ENCODE measurements at places on chromosomes 2 and 18. TPM values are rescaled to one million over a fixed set of nuclear protein-coding genes. Genes with fewer than 3 reads are reported as not detected.
A peak's percentile ranks its signal among the peaks of the same experiment; 100 is the strongest.

Gene SCYGR3
- total RNA-seq = not detected

Gene HEATR5B
- total RNA-seq = 37.6 TPM

Gene FAP
- total RNA-seq = 1.8 TPM

Gene VIT
- total RNA-seq = 0.65 TPM

Gene EIF2B4
- total RNA-seq = 29.3 TPM

Gene RAD51AP2
- total RNA-seq = not detected

Gene CRYBA2
- total RNA-seq = not detected

Gene SCN3A
- total RNA-seq = 12.0 TPM

Gene COBLL1
- 7.8 TPM for total RNA-seq

Gene CD8A
- total RNA-seq = 0.05 TPM

Gene MROH2A
- total RNA-seq = not detected

Gene GCG
- not detected for total RNA-seq

Gene REG1B
- not detected for total RNA-seq

DNA sequence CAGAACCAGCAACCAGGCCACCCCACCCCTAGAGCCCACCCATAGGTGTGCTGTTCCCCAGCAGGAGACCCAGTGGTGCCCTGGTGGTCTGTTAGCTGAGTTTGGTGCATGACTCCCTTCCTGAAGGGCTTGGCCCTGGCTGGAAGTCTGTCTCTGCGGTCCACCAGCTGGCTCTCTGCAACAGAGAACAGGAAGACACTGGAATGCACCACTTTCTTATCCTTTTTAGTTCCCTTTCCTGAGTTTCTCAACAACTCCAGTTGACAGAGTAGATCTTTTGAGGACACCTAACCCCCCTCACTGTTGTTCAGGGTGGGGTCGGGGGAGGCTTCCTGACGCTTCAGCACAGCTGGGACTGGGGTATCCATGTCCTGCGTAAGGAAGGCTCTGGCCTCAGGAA is 11.9 kb upstream of the RPL37A start:
- DNase-seq = peak; percentile 45

- DNase-seq = peak; percentile 45
Measured at GRCh38 chr2:162333968-162334367, 10.0 kb upstream of the GCA start.

GRCh38 chr2:236882074-236882473 is 203.6 kb upstream of the COPS8 start:
- no peak for DNase-seq

GRCh38 chr18:6340121-6340520 is 74.6 kb downstream of the L3MBTL4 start:
- no peak for DNase-seq

DNA sequence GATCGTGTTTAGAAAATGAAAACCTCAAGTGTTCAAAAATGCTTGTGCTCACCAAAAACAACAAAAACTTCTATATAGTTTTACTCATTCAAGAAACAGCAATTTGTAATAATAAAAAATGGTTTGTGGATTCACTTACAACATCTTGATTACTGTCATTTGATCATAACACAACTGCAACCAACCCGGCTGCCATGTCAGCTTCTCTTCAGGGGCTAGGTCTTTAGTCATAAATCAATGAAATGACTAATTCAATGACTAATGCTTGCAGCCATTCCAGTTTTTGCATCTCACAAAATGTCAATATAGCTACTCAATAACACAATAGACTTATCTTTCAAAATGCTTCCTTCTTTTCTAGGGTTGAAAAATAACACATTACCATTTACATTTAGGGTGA is 128.0 kb downstream of the OLA1 start:
- DNase-seq = peak; percentile 44

- peak; percentile 85 for DNase-seq
Measured at GRCh38 chr2:45778720-45779171, 127.3 kb downstream of the PRKCE start.

DNA sequence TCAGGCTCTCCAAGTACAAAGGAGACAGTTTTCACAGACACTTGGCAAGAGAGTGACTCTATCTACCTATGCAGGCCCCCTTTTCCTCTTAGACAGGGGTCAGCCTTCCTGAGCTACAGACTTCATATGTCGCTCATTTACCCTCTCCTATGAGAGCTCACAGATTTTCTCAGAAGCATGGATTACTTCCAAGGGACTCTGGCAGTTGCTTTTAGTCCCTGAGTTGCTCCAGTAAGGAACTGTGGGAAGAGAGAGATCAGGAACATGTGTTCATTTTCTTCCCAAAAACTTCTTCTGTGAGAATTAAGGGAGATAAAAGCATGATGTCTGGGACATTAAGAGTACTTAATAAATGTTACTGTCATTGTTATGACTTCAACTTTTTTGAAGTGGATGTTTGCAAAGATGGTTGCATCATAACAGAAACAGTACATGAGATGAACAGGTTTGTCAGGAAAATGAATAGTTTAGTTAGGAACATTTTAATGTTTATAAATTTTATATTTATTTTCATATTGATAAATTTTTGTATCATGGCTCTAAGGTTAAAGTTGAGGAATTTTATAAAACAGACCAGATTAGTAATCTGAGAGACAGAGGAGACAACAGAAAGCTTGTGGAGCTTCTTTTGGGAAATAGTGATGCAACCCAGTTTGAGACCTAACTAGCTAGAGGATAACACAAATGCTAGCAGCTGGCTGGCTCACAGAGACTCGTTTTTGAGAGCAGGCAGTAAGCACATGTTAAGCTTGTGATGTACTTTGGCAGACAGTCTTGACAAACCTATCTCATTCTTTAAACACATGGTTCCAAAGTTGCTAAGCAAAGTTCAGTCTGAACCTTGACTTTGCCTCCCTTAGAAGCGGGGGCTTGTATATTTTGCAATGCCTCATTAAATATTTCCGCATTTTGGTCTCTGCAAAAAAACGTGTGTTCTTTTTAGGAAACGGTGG is 21.7 kb upstream of the UGP2 start:
- no peak for DNase-seq

DNA sequence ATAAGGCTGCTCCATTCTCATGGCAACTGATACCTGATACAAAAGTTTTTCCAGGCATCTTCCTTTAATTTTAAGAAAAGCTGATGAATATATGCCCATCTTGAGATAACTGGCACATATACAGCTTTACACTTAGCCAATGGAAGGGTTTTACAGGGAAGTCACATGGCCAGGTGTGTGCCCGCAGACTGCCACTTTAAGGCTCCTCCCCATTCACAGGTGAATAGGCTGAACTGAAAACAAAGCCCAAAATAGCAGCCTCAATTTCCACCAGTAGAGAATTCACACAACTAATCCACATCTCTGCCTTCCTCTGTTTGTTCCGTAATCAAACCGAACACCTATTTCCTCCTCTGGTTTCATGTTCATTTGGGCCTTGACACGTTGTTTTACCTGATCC is 9.8 kb upstream of the ME2 start:
- DNase-seq = no peak

DNA sequence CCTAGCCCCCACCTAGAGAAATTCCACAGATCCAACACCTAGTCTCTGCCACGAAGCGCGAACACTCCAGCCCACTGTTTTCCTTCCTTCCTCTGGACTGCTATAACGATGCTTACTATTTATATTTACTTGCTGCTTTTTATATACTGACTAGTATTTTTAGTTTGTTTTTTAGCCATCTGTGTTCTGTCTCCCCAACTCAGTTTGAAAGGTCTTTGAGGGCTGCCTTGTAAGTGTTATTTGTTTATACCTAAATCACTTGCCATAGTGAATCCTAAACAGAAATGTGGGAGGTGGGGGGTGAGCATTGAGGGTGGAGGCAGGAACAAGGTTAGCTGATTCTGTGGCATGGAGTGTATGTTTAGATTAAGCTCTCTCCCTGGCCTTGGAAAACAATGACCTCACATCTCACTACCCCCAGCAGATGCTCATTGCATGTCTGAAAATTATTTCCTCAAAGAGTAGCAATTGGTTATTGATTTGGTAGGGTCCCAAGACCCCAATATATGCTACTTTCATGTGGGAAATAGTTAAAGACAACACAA is 1.1 kb upstream of the NCKAP5 start:
- no peak for DNase-seq

DNA sequence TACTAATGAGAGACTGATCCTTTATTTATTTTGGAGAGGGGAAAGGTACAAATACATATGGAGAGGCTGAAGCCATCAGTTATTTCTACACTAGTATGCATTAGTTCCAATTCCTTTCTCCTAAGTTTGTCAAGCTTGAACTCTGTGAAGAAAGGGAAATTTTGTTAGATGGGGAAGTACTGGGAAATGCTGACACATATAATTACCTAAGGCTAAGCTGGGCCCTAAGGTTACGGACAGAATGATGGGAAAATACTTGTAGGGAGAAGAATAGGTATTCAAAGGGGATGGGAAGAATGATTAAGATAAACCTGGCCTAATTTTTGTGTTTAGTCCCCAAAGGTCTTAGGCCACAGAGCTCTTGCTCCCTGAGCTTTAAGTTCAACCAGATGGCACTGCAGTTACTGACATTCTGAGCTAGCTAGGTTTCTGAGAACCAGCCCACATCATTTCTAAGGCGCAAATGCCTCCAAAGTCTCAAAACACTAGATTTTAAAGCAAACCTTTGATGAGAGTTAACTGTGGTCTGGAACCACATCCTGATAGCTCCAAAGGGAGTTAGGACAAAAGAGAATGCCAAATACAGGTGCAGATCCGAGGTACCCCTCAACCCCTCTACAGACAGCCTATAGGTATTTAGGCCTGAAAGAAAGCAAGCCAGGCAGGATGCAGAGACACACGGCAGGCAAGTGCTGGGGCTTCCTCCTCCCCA is 2.7 kb downstream of the TMEM163 start:
- DNase-seq = no peak

DNA sequence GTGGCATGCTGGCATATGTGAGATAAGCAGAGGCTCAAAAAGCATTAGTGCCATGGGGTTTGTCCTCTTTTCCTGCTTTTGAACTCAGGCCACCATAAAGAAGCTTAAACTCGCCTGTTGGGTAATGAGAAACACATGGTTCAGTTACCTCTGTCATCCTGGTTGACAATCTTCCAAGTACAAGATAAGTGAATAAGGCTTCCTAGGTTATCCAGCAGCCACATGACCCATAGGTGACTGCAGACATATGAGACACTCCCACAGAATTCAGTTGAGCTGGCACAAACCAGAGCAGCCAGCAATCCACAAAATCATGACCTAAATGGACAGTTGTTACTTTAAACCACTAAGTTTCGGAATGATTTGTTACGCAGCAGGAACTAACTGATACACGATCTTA is 97.3 kb downstream of the TACR1 start:
- DNase-seq = no peak

- no peak for DNase-seq
Measured at GRCh38 chr2:7694076-7694985, 777.1 kb downstream of the RNF144A start.

- peak; percentile 78 for DNase-seq
Measured at GRCh38 chr2:100242891-100243619, 79.2 kb downstream of the LONRF2 start.

DNA sequence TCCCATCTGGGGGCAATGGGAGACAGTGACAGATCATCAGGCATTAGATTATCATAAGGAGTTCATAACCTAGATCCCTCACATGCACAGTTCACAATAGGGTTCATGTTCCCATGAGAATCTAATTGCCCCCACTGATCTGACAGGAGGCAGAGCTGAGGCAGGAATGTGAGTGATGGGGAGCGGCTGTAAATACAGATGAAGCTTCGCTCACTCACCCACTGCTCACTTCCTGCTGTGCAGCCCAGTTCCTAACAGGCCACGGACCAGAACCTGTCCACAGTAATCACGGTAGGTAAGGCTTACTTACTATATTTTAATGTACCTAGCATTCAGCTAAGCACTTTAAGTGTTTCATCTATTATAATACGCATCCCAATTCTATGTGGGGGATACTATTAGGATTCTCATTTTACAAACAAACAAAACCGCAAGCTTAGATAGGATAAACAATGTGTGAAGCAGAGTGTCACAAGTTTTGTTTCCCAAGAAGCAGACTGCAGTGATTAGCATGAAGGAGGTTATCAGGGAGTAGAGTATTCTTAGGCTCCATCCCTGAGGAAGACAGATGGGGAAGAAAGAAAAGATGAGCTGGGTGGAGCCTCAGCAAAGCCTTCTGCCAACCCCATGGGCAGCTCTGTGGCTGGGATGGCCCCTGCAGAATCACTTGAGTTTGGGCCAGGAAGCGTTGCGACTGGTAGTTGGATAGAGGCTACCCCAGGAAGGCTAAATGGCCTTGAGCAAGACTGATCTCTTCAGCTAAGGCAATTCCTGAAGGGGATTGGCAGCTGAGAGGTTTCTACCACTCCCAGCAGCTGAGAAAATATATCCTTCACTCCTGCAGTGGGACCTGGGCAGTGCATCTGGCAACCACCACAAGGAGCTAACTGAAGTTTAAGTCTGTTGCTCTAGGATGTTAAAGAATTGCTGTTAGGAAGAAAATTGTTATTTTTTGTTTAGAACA is 133.1 kb downstream of the MREG start:
- no peak for DNase-seq

GRCh38 chr2:173343921-173344320 is 10.8 kb upstream of the CDCA7 start:
- no peak for DNase-seq

DNA sequence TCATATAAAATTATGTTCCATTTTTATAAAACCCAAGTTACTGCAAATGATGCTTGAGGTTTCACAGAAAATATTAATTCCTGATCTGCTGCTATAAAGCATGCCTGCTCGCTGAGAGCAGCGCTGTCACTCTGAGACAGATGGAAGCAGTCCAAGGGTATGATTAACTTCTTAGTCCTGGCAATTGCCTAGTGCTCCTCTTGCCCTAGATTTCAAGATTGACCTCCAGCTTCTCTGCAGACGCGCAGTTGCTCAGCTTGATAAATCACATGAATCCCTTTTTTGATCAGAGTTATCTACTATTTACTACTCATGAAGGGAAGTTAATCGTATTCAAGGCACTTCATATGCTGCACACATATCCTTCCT is 154.6 kb upstream of the REV1 start:
- DNase-seq = no peak

GRCh38 chr2:241559323-241560161 is 997 bp downstream of the BOK start:
- DNase-seq = peak; percentile 77

DNA sequence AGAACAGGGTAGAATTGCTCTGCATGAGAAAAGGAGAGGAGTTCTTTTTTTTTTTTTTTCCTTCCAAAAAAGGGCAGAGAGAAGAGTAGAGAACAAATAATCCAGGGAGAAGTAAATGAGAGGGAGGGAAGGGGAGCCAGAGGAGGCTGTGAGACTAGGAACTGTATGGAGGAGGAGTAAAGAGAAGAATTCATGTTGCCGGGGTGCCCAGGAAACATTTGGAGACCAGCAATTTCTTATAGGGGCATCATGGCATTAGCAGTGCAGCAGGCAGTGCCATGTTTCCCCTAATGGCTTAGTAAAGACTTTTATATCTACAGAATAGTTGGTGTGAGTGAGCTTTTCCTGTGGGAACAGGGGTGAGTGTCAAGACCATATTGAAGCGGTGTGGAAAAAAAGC is 86.4 kb upstream of the SESTD1 start:
- no peak for DNase-seq

- no peak for DNase-seq
Measured at GRCh38 chr2:141534666-141535362, 596.0 kb downstream of the LRP1B start.

DNA sequence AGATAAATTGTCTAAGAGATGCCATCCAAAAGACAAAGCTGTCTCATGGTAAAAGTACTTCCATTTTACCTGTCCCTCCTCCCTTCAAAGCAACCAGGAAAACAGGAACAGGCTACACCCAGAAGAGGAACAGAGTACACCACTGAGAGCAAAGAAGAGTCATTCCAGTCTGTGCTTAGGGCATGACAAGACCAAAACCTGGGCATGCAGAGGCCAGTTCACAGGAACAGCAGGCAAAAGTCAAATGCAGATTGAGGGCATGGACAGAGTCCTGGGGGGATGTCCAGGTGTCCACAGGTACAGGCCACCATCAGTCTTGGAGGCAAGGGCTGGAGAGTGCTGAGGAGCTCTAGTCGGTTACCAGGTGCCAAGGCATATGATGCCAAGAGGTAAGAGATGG is 23.7 kb downstream of the PLEK start:
- DNase-seq = no peak
